Activated CD8-positive, alpha-beta memory T cell treated with anti-CD3 and anti-CD28 coated beads, Interleukin-2, amount 50 U/mL, for 48 hours (primary cell): ENCODE measurements at places on chromosomes 5 and 9.

GRCh38 chr9:126548312-126548711 is 65.4 kb upstream of the LMX1B start:
- DNase-seq, result no peak

DNA sequence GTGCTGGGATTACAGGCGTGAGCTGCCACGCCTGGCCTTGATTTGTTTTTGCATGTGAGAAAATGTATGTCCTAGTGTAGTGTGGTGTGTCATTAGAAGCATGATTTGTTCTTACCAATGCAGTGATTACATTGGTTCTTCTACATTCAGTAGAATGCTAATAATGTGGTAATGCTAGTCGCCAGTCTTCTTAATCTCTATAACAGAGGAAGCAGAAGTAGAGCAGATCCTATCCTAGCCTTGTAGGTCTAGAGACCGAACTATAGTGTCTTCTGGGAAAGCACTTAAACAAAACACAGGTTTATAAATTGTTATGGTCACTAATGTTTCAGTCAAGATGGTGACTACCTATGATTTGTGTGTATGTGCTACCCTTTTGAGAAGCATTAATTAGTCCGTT is 197.5 kb upstream of the DMRT1 start:
- no peak for DNase-seq

DNA sequence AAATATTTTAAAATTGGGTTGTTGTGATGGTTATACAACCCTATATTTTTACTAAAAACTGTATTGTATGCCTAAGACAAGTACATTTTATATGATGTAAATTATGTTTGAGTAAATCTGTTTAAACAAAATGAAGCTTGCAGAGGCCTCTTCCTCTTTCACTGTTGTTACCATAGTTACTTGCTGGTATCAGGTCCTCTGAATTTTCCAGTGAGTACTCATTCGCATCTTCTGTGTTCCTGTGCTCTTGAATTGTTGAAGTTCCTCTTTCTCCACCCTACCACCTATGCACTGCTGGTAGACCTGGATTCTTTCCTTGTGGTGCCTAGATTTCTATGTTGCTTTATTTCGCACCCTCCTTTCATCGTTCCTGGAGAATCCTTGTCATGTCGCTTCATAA is 938.5 kb upstream of the ACO1 start:
- DNase-seq, result no peak

GRCh38 chr5:131593921-131594320 is 41.1 kb downstream of the RAPGEF6 start:
- no peak for DNase-seq

DNA sequence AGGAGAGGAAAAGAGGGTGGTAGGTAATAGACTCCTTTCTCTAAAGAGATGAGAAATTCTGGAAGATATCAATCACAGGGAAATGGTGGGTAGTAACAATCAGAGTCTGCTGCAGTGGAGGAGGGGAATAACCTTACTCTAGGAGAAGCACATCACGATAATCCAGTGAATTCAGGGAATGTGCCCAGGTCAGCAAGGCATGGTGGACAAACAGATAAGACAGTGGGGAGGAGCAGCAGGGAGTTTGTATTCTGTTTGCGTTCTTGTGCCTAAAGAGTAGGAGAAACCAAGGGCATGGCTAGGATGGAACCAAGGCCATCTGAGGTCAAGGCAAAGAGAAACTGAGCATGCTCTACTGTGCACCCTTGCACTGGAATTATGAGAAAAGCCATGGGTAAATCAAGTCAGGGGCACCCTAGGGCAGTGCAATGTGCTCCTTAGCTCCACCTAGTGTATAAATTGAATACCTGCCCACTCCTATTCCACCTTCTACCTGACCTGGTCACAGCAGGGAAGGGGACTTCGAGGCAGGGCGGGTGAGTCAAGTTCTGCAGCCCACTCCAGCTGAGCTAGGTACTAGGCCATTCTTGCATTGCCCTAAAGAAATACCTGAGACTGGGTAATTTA is 31.6 kb downstream of the RETREG1 start:
- DNase-seq, result peak; percentile 38

DNA sequence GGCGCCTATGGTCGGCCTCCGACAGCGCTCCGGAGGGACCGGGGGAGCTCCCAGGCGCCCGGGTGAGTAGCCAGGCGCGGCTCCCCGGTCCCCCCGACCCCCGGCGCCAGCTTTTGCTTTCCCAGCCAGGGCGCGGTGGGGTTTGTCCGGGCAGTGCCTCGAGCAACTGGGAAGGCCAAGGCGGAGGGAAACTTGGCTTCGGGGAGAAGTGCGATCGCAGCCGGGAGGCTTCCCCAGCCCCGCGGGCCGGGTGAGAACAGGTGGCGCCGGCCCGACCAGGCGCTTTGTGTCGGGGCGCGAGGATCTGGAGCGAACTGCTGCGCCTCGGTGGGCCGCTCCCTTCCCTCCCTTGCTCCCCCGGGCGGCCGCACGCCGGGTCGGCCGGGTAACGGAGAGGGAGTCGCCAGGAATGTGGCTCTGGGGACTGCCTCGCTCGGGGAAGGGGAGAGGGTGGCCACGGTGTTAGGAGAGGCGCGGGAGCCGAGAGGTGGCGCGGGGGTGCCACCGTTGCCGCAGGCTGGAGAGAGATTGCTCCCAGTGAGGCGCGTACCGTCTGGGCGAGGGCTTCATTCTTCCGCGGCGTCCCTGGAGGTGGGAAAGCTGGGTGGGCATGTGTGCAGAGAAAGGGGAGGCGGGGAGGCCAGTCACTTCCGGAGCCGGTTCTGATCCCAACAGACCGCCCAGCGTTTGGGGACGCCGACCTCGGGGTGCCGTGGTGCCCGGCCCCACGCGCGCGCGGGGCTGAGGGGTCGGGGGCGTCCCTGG is 561 bp downstream of the DAPK1 start:
- peak; percentile 60 for DNase-seq

- DNase-seq, result no peak
Observed at GRCh38 chr9:128335161-128335560, 5.2 kb upstream of the SLC27A4 start.

DNA sequence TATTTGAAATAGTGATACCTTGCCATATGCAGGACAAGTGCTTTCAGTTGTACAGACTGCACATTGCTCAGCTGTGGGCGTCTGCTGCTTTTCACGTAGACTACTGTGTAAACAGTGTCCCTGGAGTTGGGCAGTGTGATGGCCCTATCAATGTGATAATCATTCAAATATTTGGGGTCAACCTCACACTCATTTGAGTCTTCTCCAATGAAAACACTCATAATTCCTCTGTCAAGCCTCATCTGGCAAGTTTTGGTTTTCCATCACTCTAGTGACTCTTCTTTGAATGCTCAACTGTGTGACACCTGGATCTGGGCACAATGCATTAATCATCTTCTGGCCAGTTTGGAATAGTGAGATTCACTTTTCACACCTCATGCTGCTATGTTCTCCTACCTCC is 64.4 kb downstream of the UGCG start:
- DNase-seq, result no peak

DNA sequence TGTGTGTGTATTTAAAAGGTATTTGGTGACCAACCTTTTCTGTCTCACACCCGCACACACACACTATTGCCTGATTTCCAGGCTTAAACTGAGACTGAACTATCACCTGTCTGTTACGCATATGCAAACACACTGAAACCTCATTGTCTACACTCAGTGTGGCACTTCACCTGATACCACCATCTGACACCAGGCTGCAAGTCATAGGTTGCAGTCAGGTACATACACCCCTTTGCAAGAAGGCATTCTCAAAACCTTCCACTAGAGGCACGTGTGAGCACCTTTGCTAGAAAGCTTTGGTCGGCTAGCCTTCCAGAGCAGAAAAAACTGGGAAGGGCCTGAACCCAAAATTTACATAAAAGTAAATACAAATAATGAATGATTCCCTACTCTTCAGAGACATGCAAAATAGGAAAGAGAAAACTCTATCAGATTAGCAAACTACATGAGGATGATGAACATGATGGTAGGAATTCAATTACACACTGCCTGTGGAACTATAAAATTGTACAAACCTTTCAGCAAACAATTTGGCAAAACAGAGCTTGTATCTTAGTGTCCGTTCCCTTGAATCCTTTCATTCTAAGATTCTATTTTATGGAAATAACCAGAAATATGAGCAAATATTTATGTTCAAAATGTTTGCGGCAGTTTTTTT is 5.9 kb upstream of the FOXD1 start:
- no peak for DNase-seq

DNA sequence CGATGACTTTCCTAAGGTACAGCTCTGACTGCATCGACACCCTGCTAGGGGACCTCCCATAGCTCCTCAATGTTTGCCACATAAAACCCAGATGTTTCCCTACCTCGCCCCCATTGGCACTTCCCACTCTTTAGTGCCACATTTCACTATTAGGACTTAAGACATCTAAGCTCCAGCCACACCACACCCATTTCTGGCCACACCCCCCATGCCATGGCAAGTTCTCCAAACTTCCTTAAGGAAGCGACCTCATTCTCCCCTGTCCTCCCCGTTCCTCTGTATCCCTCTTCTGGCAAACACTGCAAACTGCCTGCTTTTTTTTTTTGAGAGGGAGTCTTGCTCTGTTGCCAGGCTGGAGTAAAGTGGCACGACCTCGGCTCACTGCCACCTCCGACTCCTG is 62.9 kb downstream of the USP20 start:
- no peak for DNase-seq

- peak; percentile 57 for DNase-seq
Observed at GRCh38 chr9:88741335-88741734, 206.4 kb downstream of the NXNL2 start.

GRCh38 chr9:100488177-100488576 is 15.2 kb downstream of the TMEFF1 start:
- DNase-seq, result no peak

DNA sequence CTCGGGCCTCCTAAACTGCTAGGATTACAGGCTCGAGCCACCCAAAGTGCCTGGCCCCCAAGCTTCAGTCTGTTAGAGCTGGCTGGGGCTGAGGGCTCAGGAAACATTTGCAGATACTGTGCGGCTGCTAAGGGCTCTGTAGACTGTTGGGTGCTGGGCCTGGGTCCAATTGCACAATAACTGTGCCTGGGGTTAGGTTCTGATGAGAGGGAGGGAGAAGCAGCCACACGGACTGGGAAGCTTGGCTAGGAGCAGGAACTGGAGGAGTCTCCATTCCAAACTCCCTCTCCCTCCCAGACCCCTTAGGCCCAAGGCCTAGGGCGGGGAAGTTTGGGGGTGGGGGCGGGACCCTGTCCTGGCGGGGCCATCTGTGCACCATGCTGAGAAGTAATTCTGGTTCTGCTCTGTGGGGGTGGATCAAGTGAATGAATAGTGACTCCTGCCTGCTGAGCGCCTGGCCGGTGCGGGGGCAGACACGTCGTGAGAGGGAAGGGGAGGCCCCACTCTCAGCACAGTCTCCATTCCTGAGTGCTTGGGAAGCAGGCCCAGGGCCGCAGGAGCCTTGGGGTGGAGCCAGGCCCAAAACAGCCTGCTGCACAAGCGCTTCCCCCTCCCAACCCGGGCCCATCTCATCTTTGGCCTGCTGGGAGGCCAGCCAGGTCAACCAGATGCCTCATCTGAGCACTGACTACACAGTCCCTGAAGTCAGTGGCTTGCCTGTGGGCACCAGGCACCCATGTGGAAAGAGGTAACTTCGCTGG is 1.5 kb downstream of the ASS1 start:
- DNase-seq, result no peak

- no peak for DNase-seq
Observed at GRCh38 chr9:88585426-88585825, 50.4 kb downstream of the NXNL2 start.

DNA sequence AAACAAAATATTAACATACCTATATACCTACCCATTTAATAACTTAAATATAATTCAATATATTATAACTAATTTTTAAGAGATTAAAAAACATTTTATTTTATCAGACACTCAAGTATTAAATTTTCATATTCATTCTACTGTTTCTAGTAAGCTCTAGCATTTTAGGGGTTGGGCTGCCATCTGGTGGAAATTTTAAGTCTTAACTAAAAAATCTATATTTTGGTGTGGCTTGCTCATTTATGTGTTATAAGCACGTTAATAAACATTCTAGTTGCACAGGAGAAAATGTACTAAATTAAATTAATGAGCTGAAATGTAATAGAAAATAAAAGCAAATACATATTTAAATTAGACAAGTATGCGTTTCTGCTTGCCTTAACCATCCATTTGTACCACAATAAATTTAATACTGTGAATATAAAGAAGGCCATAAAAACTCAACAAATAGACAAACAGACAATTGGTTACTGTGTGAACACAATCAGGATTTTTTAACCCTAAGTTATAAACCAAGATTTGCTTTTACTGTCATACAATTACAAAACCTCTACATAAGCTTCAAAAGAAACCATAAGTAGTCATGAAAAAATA is 1728.3 kb upstream of the CDH9 start:
- no peak for DNase-seq

GRCh38 chr5:140926443-140927227 is 536 bp downstream of the PCDHAC1 start:
- DNase-seq, result peak; percentile 69

GRCh38 chr9:4223312-4223833 is 76.5 kb downstream of the GLIS3 start:
- DNase-seq, result no peak

GRCh38 chr5:12526113-12526512 is 621.9 kb upstream of the CTNND2 start:
- DNase-seq, result no peak

- no peak for DNase-seq
Observed at GRCh38 chr5:80736730-80737129, 81.9 kb upstream of the DHFR start.

DNA sequence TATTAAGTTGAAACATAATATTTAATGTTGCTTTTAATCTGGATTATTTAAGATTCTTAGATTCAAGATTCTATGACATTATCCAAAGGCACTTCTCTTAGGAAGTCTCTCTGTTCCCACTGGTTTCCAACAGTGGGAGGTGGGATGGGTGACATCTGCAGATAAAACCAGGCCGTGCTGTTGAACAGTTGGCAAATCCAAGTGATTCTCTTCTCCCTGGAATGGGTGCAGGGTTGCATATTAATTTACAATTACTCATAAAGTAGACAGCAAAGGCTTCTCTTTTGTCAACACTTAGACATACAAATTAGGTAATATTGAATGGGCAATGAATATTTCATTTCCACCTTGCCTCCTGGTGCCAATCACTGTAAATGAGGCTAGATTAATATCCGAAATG is 233.7 kb upstream of the IL12B start:
- no peak for DNase-seq

GRCh38 chr5:117504305-117504704 is 929.7 kb upstream of the SEMA6A start:
- DNase-seq, result no peak

DNA sequence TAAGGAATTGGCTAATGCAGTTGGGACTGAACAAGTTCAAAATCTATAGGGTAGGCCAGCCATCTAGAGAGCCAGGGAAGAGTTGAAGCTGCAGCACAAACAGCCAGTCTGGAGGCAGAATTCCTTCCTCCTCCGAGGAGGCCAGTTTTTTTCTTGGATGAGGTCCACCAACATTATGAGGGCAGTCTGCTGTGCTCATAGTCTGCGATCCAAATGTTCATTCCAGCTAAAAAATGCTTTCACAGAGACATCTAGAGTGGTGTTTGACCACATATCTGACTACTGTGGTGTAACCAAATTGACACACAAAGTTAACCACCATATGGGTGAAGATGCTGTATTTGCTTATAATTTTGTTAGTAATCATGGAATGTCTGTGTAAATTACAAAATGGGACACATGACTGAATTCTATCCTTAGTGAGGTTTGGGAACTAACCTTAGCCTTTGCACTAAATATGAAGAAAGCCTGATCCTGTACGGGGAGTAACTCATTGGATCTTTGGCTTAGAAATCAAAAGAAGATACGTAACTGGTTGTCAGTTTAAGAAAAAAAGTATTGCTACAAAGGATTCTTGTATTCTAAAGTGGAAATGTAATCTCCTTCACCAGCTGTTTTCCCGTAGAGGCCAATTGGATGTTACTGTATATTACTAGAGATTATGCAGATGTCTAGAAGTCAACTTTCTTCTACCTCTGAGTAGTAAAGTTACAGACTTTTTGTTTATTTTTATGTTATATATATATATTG is 70.6 kb downstream of the SPIN1 start:
- no peak for DNase-seq
